T follicular helper cell (primary cell): ENCODE measurements at places on chromosomes 6 and 20.

DNA sequence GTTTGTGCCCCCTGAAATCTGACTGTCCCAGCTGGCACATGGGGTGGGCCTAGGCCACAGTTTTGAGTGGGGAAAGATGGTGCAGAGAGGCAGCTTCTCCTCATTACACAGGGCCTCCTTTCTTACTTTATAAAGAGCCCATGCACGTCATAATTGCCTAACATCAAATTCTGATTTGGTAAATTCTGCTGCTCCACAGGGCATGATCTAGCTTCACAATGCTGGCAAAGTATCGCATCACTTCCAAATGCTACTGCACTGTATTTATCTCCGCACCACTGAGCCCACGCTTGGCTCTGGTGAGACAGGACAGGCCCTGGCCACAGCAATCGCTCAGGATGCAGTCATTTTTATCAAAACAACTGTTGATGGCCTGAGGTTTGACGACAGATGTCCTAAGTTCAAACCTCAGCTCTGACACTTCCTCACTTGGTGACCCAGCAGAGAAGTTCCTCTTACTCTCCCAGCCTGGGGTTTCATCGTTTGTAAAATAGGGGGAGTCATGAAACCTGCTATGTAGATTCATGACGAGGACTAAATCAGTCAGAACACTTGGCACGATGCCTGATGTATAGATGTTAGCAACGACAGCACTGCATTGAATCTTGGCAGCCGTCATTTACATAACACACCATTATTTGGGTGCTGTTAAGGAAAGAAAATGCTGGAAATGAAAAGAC lies 187.9 kb downstream of the TTLL2 start:
- no peak for DNase-seq

DNA sequence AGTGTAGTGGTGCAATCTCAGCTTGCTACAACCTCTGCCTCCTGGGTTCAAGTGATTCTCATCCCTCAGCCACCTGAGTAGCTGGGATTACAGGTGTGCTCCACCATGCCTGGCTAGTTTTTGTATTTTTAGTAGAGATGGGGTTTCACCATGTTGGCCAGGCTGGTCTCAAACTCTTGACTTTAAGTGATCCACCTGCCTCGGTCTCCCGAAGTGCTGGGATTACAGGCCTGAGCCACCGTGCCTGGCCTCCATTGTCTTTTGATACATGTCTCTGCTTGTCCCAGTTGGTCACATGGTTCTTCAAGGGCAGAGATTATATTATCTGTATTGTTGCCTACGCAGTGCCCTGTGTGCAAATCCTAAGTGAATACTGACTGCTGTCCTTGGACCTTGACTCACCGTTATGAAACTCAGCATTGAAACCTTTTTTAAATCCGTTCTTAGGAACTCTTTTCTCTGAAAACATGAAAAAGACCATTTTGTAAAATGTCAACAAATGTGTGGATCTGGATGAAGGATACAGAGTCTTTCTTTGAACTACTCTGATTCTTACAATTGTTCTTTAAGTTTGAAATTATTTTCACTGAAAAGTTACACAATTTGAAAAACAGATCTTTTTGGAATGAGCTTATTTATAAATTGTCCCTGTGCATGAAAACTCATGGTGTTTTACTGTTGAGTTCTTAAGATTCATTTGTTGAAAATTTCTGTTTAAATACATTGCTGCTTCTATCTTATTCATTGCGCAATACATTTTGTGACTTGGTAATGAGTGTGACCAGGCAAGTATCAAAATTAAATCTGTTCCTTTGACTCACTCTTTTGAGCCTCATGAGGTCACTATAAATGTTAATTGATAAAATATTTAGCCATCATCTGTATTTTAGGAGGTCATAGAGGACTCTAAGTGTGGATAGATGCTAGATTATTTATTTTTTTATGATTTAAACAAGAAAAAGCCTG lies 293.5 kb downstream of the UTRN start:
- no peak for DNase-seq

- DNase-seq = no peak
Measured at GRCh38 chr20:36183155-36183944, 28.8 kb downstream of the EPB41L1 start.

DNA sequence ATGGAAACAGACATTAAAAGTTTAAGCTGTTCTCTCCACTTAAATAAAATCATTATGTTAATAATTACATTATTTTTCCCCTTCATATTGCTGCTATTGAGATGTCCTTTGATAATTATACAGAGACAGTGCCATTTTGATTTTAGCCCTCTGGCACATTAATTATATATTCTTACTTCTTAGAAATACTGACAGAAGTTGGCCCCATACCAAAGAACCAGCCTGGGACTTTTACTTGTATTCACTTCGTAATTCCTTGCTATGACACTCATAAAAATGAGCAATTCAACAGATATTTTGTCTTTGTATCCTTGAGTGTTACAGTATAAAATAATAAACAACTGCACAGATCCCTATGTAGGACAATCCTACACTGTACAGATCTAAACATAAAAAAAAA lies 743.7 kb downstream of the TBC1D32 start:
- no peak for DNase-seq

DNA sequence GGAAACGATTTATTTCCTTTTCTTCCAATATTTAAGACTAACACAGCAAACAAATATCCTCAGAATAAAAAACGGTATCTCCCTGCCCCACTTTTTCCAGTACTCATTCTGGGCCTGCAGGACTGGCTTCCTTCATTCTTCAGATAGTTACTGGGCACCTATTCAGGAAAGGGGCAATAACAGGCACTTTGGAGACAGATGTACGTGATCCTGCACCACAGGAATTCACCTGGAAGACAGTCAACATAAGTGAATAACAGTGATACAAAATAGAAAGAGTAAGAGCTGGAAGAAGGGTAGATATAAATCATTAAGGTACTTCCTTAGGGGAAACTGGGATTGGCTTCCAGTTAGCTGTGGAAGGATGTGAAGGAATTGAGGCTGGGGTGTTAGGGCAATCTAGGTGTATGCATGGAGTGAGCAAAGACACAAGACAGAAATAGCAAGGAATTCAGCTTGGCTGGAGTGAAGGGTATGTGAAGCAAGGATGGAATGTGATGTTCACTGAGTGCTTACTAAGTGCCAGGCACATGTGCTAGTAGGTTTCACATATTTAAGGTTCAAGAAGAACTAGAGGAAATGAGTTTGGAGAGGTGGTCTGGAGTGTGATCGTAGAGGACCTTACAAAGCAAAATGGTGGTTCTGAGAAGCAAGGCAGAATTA lies 49.3 kb upstream of the FAM83C start:
- DNase-seq = no peak

- DNase-seq = no peak
Measured at GRCh38 chr6:82954937-82955577, 110.6 kb downstream of the UBE3D start.

DNA sequence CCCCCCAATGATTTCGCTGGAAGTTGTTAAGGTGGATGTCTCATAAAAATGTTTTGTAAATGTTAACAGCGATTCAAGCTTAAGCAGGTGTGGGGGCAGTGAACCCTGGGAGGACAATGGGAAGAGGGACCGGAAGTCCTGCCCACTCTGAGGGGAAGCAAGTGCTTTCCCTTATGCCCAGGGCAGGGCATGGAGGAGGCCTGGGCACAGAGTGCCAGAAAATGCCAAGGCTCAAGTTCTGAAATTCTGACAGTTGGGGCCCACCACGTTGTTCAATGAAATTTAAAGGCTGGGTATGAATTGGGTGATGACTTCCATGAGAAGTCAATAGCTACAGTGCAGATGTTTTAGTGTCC lies 132.7 kb upstream of the SALL4 start:
- DNase-seq = no peak

DNA sequence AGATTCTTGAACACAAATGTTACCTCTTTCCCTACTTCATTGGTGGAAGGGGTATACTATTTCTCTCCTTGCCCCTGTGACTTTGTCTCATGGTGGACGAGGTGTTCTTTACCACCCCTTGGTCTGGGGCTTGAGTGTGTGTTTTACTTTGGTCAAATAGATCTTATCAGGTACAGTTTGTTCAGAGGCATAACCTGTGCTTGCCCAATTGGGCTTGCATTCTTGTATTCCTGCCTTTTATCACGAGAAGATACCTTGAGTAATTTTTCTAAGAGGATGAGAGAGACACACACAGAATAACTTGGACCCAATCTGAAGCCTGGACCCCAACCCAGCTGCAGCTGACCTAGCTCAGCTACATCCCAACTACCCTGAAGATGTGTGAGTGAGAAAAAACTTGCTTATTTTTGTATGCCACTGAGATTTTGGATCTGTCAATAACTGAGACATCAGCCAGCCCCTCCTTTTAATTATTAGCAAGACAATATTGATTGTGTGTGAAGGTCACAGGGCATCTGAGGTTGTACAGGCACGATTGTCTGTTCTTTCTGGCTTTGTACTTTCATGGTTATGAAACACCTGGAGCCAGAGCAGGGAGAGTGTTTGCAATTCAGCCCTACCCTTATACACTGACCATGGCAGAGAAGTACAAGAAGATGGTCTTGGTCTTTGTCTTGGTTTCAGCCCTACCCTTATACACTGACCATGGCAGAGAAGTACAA lies 204.7 kb upstream of the SLC35B3 start:
- DNase-seq = no peak

DNA sequence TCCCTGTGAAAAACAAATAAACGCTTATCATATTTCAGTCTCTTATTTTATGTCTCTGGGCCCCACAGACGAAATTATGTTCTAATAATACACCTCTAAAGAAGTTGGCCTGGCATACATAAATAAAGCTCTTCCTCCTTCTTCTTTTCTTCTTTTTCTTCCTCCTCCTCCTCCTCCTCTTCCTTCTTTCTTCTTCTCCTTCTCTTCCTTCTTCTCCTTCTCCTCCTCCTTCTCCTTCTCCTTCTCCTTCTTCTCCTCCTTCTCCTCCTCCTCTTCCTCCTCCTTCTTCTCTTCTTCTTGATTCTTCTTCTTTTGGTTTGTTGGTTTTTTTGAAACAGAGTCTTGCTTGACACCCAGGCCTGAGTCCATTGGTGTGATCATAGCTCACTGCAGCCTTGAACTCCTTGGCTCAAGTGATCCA lies 41.8 kb upstream of the PTPN1 start:
- DNase-seq = no peak

- DNase-seq = no peak
Measured at GRCh38 chr6:146422789-146423375, 120.8 kb upstream of the RAB32 start.

GRCh38 chr6:136069119-136069518 lies 181.0 kb downstream of the MTFR2 start:
- DNase-seq = no peak

GRCh38 chr6:29826271-29826670 lies 1.4 kb upstream of the HLA-G start:
- DNase-seq = no peak

GRCh38 chr20:18672834-18673233 lies 85.0 kb downstream of the DTD1 start:
- DNase-seq = no peak

GRCh38 chr6:86154852-86155251 lies 512.2 kb upstream of the SYNCRIP start:
- DNase-seq = no peak

DNA sequence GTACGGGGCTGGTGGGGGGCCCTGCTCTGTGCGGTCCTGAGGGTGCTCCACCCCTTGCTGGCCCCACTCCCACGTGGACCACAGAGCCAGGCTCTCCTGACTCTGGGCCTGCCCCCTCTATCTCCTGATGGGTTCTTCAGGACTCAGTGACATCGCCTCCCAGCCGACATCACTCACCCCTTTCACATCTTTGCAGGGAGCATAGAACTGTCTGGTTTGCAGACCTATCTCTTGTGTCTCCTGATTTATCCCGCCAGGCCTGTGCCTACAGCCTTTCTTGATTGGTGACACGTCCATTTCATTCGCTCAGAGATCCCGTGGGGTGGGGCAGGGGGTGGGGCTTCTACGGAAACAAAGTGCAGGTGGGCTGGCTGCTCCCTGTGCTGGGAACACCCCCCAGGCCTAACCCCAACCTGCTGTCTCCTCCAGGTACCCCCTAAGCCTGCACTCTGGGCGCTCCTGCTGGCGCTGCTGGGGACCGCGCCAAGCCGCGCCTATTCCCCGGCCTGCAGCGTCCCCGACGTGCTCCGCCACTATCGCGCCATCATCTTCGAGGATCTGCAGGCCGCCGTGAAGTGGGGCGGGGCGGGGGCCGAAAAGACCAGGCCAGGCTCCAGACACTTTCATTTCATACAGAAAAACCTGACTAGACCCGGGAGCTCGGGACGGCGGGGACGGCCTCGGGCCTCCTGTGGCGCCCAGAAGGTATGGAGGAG lies 1.7 kb downstream of the C20orf204 start:
- DNase-seq = no peak

DNA sequence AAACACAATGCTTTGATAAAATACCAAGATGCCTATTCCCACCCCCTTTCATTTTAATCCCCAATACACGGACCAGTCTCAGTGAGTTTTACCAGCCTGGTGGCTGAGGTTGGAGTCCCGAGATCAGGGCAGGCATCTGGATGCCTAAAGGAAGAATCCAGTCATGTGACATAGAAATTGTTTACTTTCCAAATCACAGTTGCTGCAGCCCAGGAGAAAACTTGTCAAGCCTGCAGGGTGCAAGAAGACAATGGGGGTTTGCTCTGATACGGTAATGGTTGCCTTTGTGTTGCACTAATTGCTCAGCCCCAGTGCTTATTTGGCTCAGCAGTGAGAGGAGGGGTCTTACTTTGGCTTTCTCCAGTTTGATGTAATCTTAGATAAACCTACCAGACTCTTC lies 308.5 kb upstream of the POU3F2 start:
- no peak for DNase-seq

GRCh38 chr6:112196306-112196705 lies 58.1 kb downstream of the LAMA4 start:
- DNase-seq = no peak

DNA sequence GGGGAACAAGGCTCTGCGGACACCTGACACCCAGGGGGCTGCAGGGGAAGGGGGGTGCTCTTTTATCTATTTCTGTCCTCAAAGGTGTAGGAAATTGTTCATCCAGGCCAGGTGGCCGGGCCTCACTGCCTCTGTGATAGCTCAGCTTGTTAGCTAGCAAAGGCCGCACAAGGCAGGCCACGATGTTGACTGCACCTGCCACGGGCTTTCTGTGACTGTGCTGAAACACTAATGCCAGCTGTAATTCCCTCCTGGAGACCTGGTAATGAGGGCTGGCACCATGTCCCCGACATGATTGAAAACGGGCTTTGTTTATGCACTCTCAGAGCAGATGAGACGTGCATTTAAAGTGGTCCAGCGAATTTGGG lies 61.4 kb upstream of the APCDD1L start:
- DNase-seq = no peak

GRCh38 chr6:149052350-149053106 lies 265.0 kb upstream of the TAB2 start:
- no peak for DNase-seq

DNA sequence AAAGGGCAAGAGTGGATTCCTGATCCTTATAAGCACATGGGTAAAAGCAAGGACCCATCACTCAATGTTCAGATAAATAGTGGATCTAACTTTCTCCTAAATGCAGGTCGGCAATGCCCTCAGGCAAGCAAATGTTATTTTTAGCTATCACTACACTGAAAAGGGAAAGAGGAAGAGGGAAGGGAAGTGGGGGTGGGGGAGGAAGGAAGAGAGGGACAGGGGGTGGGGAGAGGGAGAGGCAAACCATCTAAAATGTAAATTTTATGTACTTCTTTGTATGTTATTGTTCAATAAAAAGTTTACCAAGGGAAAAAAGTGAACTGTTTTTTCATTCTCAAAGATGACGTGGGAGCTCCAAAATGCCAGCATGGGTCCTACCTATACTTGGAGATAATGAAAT lies 44.2 kb downstream of the CHD6 start:
- no peak for DNase-seq
